ENCODE measurements at places on chromosomes 16 and 17.
A peak's percentile ranks its signal among the peaks of the same experiment; 100 is the strongest.

DNA sequence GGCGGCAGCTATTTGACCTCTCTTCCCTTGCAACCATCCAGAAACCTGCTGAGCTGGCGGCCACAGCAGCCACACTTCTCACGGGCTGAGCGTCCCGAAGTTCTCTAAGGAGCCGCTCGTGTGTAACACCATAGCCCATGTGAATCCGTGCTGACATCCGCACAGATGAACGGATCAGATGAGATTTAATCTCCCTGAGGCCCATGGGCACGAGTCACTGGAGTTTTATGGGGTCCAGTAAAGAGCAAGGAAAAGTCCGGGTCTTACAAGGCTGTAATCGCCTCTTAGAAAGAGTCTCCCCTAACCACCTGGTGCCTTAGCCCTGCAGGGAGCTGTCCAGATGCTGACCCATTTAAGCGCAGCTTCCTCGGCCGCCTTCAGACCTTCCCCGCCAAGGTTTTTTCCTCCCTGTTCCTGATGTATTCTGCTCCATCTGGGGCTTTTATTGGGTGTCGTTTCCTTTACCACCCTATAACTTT lies 5.5 kb upstream of the CACNG5 start:
- DNase-seq: no peak

GRCh38 chr16:86946396-86946795 lies 368.0 kb downstream of the FOXL1 start:
- no peak for DNase-seq

GRCh38 chr16:85564277-85565051 lies 48.7 kb upstream of the GSE1 start:
- DNase-seq: no peak

- DNase-seq: no peak
Observed at GRCh38 chr16:3070608-3071111, 5.2 kb downstream of the IL32 start.

GRCh38 chr16:23734176-23734893 lies 20.5 kb upstream of the CHP2 start:
- DNase-seq: no peak

DNA sequence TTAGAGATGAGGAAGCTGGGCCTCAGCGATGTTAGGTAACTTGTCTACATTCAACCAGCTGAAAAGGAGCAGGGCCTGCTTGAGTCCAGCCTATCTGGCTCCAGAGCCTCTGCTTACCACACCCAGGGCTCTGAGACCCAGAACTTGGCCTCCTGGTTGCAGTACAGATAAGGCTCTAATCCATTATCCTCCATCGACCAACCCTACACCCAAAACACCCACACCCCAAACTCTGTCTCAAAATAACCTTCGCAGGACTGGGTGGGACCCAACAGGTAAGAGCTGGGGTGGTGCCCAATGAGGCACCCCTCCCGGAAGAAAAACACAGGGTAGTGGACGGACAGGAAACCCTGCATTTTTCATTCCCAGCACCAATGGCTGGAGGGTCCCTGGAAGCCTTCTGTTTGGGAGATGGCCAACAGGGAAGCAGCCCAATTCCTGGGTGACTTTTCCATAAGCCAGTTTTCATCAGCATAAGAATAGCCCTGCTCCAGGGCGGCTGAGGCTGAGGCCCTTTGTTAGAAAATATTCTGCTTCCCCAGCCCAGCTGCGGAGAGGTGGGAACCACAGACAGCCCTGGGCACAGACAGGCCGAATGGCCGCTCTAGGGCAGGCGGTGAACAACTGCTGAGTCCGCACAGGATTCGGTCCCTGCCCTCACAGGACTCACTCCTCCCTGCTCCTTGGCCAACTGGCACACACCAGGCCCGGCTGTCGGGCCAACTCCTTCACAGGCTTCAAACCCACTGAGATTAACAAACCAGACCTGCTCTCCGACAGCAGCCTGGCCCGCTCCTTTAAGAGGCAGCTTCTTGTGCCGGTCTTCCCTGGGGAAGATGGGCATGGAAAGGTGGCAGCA lies 9.8 kb downstream of the SMIM5 start:
- no peak for DNase-seq

- no peak for DNase-seq
Observed at GRCh38 chr16:80084163-80084562, 456.6 kb upstream of the DYNLRB2 start.

GRCh38 chr17:7497228-7497627 lies 13.1 kb downstream of the POLR2A start:
- no peak for DNase-seq

DNA sequence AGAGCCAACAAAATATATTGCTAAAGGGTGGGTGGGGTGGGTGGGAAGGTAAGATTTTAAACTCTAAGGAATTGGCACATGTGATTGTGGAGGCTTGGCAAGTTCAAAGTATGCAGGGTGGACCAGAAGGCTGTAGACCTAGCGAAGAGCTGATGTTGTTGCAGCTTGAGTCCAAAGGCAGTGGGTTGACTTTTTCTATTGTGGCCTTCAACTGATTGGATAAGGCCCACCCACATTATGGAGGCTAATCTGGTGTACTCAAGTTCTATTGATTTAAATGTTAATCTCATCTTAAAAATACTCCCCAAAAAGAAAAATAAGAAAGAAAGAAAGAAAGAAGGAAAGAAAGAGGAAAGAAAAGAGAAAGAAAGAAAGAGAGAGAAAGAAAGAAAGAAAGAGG lies 22.4 kb downstream of the ZNF200 start:
- no peak for DNase-seq

- DNase-seq: no peak
Observed at GRCh38 chr17:79800325-79801155, 3.7 kb upstream of the CBX8 start.

DNA sequence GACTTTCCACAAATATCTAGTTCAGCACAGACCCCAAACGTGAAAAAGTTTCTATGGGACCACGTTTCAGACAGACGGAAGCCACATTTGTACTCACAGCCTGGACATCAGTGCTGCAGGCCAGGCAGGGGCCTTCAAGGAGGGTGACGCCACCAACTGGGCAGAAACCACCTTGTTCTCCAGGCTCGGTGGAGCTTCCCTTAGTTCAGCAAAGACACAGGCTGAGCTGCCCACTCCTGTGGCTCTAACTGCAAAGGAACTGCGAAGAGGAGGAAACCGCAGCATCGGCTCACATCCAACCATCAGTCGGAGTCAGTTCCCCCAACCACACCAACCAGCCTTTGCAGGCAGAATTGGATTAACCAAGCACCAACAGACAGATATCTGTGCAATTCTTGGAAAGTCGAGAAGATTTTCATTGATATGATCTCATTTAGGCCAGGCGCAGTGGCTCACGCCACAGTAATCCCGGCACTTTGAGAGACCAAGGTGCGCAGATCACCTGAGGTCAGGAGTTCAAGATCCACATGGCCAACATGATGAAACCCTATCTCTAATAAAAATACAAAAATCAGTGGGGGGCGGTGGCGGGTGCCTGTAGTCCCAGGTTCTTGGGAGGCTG lies 73.3 kb upstream of the CNEP1R1 start:
- DNase-seq: peak; percentile 1

- DNase-seq: no peak
Observed at GRCh38 chr16:87264634-87265033, 52.6 kb downstream of the C16orf95 start.

DNA sequence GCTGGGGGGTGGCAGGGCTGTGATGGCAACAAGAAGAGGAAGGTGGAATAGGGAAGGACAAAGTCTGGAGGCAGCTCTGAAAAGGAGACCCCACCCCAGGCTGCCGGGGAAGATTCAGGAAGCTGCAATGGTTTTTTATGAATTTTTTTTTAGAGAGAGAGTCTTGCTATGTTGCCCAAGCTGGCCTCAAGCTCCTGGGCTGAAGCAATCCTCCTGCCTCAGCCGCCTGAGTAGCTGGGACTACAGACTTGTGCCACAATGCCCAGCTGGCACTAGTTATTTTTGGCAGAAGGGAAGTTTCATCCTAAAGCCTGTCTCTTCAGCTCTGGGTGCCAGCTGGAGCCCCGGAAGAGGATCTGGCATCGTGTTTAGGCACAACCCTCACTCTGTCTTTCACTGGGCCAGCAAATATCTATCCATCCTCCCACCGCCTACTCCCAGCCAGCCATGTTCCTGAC lies 1.3 kb upstream of the CES3 start:
- DNase-seq: no peak

GRCh38 chr17:82709024-82709675 lies 7.4 kb upstream of the FN3KRP start:
- no peak for DNase-seq

DNA sequence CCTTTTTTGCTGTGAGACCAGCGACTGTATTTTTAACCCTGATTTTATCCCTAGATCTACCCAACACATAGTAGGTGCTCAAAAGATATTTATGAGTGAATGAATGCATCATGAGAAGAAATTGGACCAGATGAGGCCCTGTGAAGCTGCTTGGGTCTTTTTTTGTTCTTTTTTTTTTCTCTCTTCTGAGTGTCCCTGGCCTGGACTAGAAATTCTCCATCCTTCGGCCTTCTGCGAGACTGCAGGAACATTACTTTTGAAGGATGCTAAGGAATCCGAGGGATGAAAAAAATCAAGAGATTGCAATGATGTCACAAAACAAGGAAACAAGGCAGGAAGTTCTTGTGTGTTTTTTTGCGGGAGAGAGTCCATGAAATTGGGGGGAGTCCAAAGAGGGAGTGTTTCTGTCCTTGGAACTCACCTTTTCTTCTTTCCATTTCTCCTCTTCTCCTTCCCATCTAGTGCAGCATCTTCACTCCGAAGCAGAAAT lies 560 bp upstream of the RUSF1 start:
- peak; percentile 1 for DNase-seq

DNA sequence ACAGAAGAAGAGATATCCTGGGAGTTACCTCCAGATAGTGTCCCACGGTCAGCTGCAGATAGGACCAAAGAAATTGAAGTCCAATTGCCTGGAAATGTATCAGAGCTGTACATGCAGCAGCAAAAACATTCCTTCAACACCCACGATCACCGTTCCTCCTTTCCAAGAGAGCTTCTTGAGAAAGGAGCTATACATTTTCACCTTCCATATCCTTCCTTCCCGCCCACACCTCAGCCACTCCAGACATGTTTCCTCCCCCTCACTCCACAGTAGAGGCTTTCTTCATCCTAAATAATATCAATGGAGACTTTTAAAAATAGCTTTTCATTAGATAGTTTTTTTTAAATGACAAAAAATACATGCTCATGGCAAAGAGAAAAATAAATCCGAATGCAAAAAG lies 87.6 kb downstream of the HS3ST2 start:
- no peak for DNase-seq

GRCh38 chr17:65446838-65447526 lies 114.5 kb downstream of the AXIN2 start:
- no peak for DNase-seq

GRCh38 chr16:54926166-54926838 lies 4.4 kb upstream of the IRX5 start:
- DNase-seq: peak; percentile 1

- peak; percentile 52 for DNase-seq
Observed at GRCh38 chr17:47316311-47316710, 7.4 kb upstream of the EFCAB13 start.

DNA sequence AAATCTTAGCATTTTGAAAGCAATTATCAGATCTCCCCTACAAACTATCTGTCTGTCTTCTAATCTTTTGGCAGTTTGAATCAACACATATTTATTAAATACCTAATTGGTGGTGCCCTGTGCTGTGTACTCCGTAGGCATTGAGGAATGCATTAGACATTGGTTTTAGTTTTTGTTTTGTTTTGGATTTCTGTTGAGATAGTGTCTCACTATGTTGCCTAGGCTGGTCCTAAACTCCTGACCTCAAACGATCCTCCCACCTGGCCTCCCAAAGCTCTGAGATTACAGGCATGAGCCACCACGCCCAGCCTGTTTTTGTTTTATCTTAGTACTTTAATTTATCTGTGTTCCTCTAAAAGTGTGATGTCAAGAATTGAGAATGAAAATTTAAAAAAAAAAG lies 124.8 kb upstream of the RBL2 start:
- DNase-seq: no peak

- no peak for DNase-seq
Observed at GRCh38 chr17:58236394-58236793, 2.0 kb upstream of the LPO start.

DNA sequence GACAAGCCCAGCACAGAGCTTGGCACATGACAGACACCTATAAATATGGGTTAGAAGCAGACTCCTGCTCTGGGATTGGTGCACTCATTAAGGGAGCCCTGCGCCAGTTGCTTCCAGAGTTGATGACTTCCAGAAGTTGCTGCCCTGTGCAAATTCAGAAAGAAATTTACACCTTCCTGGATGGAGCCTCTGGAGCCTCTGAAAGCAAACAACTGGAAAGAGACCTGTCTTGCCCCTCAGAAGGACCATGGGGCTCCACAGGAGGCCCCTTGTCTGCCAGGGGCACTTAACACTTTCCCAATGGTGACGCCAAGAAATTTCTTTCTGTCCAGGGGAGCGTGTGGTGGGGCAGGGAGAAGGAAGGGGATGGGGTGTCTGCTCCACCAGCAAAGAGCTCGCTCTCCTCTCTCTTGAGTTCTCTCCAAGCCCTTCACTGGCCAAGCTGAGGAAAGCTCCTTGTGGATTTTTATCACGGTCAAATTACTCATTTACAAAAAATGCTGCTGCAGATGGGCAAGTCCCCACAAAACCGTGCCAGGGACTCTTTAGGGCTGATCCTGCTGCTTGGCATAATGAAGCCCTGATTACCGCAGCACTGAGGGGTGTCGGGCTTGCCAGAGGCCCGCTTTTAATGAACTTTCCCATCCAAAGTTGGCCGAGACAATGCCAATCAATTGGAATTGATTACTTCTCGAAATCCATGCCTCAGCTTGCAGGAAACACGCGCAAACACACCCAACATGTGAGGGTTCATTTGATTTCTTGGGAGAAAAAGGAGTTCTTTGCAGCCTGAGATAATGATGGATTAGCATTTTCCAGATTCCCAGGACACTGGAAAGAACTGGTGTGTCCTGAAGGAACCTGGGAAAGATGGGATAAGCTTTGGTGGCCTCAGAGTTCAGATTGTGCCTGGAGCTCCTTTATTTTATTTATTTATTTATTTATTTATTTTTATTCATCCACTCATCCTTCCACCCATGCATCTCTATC lies 583.6 kb upstream of the CDH5 start:
- DNase-seq: no peak

GRCh38 chr16:88003316-88003715 lies 52.1 kb downstream of the BANP start:
- DNase-seq: no peak

DNA sequence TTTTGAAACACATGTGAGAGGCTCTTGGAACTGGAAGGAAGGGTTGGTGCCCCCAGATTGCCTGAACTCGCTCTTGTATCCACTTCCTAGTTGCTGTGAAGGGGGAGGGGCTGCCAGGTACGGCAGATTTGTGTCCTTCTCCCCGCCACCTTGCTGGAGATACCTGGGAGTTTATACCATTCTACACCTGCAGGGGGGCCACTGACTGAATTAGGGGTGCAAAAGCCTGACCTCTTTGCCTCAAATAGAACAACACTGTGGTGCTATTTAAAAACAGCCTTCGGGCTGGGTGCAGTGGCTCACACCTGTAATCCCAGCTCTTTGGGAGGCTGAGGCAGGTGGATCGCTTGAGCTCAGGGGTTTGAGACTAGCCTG lies 35.1 kb upstream of the IL34 start:
- no peak for DNase-seq
